Central memory CD4-positive, alpha-beta T cell (primary cell): ENCODE measurements at places on chromosomes 3 and 15.

- DNase-seq, result no peak
These were observed 148.0 kb downstream of the TPRA1 start for GRCh38 chr3:127442506-127442905.

DNA sequence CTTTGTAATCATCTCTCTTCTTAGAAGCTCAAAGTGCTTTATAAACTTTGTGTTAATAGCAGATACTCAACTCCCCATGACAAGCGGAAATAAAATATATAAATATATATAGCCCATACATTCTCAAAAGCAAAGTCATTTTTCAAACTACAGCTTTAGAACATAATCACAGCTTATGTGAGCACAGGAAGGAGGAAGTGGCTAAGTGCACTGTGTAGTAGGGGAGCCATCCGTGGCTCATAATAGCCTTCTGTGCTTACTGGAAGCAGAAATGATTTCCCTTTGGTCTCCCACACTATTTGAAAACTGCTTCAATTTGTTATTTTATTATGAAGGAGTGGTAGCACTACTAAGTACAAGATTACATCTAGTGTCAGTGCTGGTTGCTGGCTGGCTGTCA lies 151.4 kb upstream of the ARL6 start:
- no peak for DNase-seq

DNA sequence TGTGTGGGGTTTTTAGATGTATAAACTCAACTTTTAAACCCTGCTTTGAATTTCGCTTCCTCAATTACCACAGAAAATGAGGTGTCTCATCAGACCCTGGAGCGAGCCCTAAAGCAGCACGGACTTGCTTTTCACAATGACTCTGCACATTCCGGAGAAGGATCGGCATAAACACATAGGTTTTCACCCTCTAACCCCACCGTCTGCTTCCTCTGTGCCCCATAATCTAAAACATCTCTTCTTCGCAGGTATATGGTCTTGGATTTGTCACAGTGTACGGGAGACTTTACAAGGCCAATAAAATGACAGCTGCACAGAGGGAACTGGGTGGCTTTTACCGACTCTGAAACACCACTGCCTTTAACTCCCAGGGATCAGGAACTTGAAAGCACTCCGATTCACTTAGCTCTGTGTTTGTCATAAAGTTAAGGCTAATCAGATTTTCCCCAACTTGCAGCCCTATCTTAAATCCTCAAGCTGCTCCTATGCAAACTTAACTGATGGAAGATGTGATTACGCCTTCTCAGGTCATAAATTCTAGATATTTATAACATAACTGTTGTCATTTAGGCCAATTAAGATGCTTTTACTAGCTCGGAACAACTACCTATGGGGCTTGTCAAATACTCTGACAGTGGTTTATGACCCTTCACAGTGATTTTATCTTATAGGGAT lies 133.4 kb upstream of the WNT5A start:
- DNase-seq, result no peak

- no peak for DNase-seq
These were observed 129.8 kb upstream of the PHLDB2 start for GRCh38 chr3:111729087-111729846.

GRCh38 chr3:154214306-154214705 lies 93.1 kb downstream of the ARHGEF26 start:
- no peak for DNase-seq

DNA sequence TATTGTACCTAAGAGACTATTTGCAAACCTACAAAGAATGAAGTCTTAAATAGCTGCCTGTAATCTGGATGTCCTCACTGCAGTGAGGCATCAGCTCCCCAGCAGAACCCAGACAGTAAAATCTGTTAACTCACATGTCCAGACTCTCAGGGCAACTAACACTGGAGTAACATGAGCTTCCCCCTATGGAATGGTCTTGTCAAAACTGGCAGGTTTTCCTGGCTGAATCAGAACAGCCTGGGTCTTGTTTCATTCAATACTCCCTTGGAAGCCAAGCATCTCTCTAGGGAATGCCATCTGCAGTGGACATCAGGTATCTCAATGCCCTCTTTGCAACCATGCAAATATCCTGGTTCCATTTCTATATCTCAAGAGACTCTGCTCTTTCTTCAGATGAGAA lies 24.4 kb downstream of the PTPN9 start:
- no peak for DNase-seq

DNA sequence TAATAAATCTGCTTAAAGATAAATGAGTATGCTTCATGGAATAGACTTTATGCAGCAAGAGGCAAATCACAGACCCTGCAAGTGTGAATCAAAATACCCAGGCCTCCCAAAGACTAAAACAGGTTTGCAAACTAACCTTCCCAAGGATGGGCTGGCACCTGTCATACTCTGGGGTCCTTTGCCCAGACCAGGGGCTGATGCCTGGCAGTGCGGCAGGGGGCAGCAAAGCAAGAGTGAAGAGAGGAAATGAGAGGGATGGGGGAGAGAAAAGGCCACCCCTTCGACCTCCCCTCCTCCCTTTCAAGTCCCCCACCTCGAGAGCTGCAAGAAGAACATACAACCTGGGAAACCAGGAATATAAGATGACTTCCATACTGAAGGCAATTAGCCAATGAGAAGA lies 31.8 kb downstream of the XXYLT1 start:
- no peak for DNase-seq
